ENCODE measurements at places on chromosomes 6 and 20.

- H3K36me3 ChIP-seq: no peaks in the 10 kb centered on the region
- no peak overlapping the region for H3K4me3 ChIP-seq
- H3K27me3 ChIP-seq: no peaks in the 10 kb centered on the region
These were observed 2.0 kb downstream of the FIG4 start for GRCh38 chr6:109693111-109693510.

- no peaks in the 10 kb centered on the region for H3K36me3 ChIP-seq
- no peak overlapping the region for H3K27ac ChIP-seq
- no peaks in the 10 kb centered on the region for H3K4me1 ChIP-seq
- no peaks in the 10 kb centered on the region for H3K27me3 ChIP-seq
- H3K4me3 ChIP-seq: no peak overlapping the region
These were observed 102.1 kb downstream of the MAN1A1 start for GRCh38 chr6:119247504-119247903.

DNA sequence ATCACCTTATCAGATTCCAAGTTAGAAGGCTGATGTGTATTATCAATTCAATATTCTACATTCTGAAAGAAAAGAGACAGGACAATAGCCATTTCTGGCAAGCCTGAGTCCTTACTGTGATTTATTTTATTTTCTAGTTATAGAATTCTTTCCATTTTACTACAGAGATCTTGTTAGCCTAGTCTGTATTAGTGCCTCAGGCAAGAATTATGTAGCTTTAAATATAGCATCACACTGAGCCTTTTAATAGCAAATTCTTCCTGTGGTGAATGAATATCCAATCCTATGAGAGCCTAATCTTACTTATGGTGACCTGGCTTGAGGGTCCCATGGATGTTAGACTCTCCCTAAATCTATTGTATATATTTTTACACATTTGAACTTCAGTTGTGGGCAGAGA lies 732.8 kb upstream of the CITED2 start:
- H3K4me3 ChIP-seq: no peak overlapping the region
- no peaks in the 10 kb centered on the region for H3K27me3 ChIP-seq
- no peak overlapping the region for H3K27ac ChIP-seq
- no peaks in the 10 kb centered on the region for H3K4me1 ChIP-seq
- DNase-seq: no peak

GRCh38 chr6:62640749-62641148 lies 354.7 kb upstream of the KHDRBS2 start:
- H3K4me3 ChIP-seq: no peak overlapping the region
- no peak for DNase-seq
- no peaks in the 10 kb centered on the region for H3K4me1 ChIP-seq
- no peaks in the 10 kb centered on the region for H3K36me3 ChIP-seq
- no peaks in the 10 kb centered on the region for H3K27me3 ChIP-seq

GRCh38 chr6:37531437-37532036 lies 31.8 kb upstream of the CCDC167 start:
- H3K4me1 ChIP-seq: no peaks in the 10 kb centered on the region
- H3K36me3 ChIP-seq: no peaks in the 10 kb centered on the region
- peaks cover 19% of the 10 kb centered on the region for H3K27me3 ChIP-seq
- no peak overlapping the region for H3K27ac ChIP-seq

DNA sequence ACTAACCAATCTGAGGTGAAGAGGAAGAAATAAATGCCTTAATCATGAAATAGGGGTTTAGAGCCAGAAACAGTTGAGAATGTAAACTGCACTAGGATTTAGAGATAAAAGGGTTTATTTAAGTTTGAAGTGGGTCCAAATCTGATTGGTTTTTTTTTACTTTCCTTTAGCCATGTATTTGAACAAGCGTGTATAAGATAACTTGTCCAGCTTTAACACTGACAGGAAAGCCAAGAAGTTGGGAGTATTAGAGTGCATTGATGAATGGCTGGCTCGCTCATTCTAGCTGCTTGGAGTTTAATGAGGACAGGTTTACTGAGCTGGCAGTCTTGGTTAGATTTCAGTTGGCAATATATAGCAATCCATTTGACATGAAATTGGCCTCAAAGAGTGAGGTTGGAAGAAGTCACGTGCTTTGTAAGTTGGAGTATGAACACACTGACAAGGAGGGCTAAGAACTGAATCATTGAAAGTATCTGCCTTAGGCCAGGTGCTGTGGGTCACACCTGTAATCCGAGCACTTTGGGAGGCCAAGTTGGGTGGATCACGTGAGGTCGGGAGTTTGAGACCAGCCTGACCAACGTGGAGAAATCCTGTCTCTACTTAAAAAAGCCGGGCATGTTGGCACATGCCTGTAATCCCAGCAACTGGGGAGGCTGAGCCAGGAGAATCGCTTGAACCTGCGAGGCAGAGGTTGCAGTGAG lies 13.7 kb downstream of the SRSF3 start:
- peaks cover 41% of the 10 kb centered on the region for H3K36me3 ChIP-seq
- H3K27ac ChIP-seq: no peak overlapping the region
- no peaks in the 10 kb centered on the region for H3K27me3 ChIP-seq
- no peak for DNase-seq
- H3K4me1 ChIP-seq: no peaks in the 10 kb centered on the region

DNA sequence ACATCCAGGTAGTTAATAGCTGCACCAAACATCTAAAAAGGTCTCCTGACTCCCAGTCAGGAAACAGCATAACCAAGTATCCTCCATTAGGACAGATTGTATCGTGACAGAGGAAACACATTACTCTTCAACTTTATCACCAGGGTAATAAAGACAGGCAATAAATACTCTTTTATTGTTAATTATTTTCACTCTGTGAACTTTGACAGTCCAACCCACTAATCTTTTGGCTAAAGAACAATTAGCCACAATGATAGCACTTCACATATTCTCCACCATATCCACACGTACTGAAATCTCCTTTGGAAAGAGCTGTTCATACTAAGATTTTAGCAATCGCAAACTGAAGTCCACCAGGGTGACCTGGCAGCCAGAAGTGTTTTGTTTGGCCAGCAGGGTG lies 46.4 kb downstream of the ARHGAP18 start:
- H3K4me1 ChIP-seq: 0 out of 2 replicates have a peak, but pooled peaks cover 1% of the 10 kb centered on the region
- no peaks in the 10 kb centered on the region for H3K27me3 ChIP-seq
- no peak overlapping the region for H3K27ac ChIP-seq
- DNase-seq: no peak

DNA sequence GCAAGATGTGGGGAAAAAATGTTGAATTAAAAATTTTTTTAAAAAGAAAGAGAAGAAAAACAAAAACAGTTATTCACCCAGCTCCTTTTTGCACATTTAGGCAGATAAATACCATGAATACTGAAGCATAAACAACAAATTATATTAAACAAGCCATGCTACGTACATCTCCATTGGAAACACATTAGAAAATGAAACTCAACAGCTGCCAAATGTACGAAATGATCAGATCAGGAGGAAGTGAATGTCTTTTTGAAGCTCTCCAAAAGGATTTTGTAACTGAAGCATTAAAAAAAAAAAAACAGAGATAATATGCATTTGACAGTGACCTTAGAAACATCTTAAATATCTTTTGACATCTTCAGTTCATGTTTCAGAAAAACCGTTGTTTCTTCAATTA lies 56.7 kb downstream of the CD83 start:
- H3K27ac ChIP-seq: no peak overlapping the region
- H3K4me1 ChIP-seq: no peaks in the 10 kb centered on the region
- DNase-seq: no peak
- no peaks in the 10 kb centered on the region for H3K27me3 ChIP-seq
- no peak overlapping the region for H3K4me3 ChIP-seq

DNA sequence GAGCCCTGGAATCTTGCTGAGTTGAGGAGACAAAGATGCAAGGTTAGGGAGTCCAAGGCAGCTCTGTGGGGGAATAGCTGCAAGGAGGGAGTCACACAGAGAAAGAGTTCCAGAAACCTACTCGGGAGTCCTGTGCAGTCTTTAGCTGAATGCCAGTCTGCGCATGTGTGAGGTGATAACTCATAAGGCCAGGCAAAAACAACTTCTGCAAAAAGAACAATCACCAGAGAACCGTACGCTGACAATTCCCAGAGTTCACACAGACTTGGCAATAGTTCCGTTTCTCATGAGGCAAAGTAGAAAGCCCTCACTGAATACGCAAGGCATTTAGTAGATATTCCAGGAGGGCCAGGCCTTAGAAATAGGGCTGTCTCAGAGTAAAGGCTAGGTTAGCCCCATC lies 135.2 kb upstream of the TAB2 start:
- DNase-seq: no peak
- H3K4me1 ChIP-seq: no peaks in the 10 kb centered on the region
- H3K27me3 ChIP-seq: no peaks in the 10 kb centered on the region
- no peaks in the 10 kb centered on the region for H3K36me3 ChIP-seq
- no peak overlapping the region for H3K27ac ChIP-seq

- H3K36me3 ChIP-seq: no peaks in the 10 kb centered on the region
- no peak overlapping the region for H3K4me3 ChIP-seq
- H3K27me3 ChIP-seq: no peaks in the 10 kb centered on the region
- 0 out of 2 replicates have a peak, but pooled peaks cover 3% of the 10 kb centered on the region for H3K4me1 ChIP-seq
These were observed 144.6 kb upstream of the AGPAT4 start for GRCh38 chr6:161418463-161418945.

GRCh38 chr6:56243518-56244070 lies 3.8 kb downstream of the COL21A1 start:
- H3K27me3 ChIP-seq: no peaks in the 10 kb centered on the region
- no peak overlapping the region for H3K4me3 ChIP-seq
- DNase-seq: no peak
- no peaks in the 10 kb centered on the region for H3K36me3 ChIP-seq
- H3K4me1 ChIP-seq: peaks cover 2% of the 10 kb centered on the region

DNA sequence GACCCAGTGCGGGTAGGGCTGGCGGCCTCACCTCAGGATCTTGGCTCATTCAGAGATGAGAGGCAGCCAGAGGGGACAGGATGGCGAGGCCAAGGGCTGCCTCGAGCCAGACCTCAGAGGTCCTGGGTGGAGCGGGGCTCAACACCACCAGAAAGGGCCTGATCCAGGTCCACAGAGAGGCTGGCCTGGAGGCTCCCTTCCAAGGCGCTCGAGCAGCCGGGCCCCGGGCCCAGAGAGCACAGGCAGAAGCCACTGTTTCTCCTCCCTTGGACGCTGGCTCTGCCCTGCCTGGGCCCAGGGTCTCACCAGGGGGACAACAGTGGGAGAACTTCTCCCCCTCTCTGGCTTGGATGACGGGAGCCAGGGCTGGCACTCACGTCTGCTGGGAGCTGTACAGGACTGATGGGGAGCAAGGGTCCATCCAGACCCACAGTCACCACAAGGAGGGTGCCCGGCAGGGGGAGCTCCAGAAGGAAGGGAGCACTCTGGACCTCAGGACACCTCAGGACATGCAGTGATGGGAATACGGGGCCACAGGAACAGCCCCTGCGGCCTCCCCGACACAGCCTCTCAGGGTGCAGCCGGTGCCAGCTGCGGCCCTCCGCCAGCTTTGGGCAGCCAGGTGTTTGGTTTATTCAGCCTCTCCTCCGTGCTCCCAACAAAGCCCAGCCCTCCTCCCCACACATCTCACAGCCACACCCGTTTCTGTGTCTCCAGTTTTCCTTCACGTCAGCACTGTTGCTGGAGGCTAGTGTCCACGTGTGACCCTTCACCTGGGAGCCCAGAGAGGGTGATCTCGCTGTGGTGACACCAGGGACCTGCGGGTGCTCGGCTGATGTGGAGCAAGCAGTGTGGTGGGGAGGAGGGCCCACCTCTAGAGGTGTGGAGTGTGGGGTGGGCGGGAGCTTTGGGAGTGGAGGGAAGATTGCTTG lies 8.7 kb downstream of the RPS21 start:
- H3K36me3 ChIP-seq: peaks cover 3% of the 10 kb centered on the region
- no peaks in the 10 kb centered on the region for H3K4me1 ChIP-seq
- H3K27ac ChIP-seq: no peak overlapping the region
- DNase-seq: no peak
- H3K4me3 ChIP-seq: no peak overlapping the region
- H3K27me3 ChIP-seq: no peaks in the 10 kb centered on the region

DNA sequence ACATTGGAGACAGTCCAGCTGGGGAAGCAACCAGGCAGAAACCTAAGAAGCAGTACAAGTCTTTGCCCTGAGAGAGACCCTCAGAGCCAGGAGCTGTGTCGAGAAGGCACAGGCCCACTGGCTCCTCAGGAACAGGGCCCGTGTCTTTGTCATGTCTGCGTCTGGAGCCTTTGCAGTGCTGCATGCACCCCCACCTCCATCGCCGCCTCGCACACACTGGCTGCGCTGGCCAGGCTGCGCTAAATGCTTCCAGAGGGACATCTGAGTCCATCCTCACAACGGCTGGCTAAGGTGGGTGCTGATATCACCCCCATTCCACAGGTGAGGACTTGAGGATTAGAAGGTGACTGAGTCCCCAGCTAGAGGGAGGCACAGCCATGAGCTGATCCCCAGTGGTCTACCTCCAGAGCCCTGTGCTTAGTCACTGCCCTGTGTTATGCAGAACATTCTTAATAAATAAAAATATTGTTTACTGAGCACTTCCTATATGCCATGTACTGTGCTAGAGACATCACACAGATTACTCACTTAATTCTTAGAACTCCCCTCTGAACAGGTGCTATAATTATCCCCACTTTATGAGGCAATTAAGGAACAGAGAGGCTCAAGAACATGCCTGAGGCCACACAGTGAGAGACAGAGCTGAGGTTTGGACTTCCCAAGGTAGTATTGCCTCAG lies 27.6 kb downstream of the GABRR2 start:
- no peaks in the 10 kb centered on the region for H3K27me3 ChIP-seq
- peaks cover 3% of the 10 kb centered on the region for H3K36me3 ChIP-seq
- H3K4me1 ChIP-seq: no peaks in the 10 kb centered on the region
- no peak overlapping the region for H3K27ac ChIP-seq
- DNase-seq: no peak

- no peak overlapping the region for H3K4me3 ChIP-seq
- H3K27ac ChIP-seq: no peak overlapping the region
- no peaks in the 10 kb centered on the region for H3K36me3 ChIP-seq
- H3K4me1 ChIP-seq: no peaks in the 10 kb centered on the region
These were observed 35.8 kb downstream of the ZBTB9 start for GRCh38 chr6:33490198-33490597.

DNA sequence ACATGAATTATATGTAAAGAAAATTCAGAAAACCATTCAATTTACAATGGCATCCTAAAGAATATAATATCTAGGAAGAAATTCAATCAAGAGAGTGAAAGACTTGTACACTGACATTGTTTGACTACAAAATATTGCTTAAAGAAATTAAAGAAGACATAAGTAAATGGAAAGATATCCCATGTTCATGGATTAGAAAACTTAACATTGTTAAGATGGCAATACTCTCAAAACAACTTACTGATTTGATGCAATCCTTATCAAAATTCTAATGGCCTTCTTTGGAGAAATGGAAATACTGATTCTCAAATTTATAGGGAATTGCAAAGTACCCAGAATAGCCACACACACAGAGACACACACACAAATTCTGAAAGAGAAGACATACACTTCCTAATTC lies 298.3 kb upstream of the EXOC2 start:
- H3K27me3 ChIP-seq: no peaks in the 10 kb centered on the region
- DNase-seq: no peak
- no peak overlapping the region for H3K4me3 ChIP-seq

- no peak overlapping the region for H3K4me3 ChIP-seq
- no peaks in the 10 kb centered on the region for H3K27me3 ChIP-seq
- no peaks in the 10 kb centered on the region for H3K36me3 ChIP-seq
- no peaks in the 10 kb centered on the region for H3K4me1 ChIP-seq
- DNase-seq: no peak
These were observed 191.4 kb downstream of the NFATC2 start for GRCh38 chr20:51350941-51351631.

All from iPS DF 6.9 (cell line).